ENCODE measurements at places on chromosomes 1 and 21.

DNA sequence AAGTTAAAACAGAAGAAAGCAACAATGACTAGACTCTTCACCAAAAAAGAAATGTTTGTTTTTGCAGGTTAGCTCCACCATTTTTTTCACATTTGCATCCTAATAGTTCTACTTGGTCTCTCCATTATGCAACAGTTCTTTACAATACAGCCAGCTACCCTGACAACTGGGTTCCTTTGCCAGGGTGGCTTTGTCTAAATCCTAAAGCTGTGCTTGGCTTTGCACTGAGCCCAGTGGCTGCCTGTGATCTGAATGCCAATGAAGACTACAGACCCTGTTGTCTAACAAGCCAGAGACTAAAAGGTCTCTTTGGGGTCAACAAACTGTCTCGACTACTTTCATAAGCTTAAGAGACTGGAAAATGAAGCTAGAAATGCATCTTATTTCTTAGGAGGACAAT is 112.0 kb downstream of the AKT3 start:
- no peak for DNase-seq

DNA sequence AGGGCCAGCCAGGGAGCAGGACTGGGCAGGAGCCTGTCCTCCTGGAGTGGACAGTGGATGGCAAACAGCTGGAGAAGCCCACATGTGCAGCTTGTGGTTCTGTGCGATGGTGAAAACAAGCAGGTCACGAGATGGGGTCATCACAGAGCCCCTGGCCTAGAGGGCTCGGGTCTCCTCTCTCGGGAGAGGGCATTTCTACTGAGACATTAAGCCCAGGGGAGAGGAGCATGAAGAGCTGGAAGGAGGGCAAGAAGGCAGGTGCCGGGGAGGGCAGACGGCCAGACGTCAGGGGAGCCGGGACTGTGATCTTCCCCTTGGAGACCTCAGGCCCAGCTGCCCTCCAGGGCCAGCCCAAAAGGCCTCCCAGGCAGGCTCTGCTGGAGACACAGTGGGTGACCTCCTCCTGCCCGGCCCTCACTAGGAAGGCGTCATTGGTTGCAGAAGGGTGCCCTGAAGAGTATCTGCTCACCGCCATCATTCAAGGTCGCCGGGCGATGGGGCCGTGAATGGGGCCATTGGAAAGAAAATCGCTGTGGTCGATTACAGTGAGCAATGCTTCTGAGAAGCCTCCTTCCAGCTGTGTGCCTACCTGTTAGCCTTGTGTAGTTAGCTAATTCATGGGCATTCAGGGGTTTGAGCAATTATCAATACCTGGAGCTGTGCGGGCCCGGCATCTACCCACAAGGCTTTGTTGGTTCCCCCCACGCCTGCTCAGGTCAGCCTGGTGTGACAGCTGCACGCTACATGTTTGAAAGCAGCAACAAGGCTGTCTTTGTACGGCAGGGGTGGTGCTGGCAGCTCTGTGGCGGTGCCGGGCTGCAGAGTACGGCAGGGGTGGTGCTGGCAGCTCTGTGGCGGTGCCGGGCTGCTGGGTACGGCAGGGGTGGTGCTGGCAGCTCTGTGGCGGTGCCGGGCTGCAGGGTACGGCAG is 72.3 kb upstream of the ACTRT2 start:
- no peak for DNase-seq

DNA sequence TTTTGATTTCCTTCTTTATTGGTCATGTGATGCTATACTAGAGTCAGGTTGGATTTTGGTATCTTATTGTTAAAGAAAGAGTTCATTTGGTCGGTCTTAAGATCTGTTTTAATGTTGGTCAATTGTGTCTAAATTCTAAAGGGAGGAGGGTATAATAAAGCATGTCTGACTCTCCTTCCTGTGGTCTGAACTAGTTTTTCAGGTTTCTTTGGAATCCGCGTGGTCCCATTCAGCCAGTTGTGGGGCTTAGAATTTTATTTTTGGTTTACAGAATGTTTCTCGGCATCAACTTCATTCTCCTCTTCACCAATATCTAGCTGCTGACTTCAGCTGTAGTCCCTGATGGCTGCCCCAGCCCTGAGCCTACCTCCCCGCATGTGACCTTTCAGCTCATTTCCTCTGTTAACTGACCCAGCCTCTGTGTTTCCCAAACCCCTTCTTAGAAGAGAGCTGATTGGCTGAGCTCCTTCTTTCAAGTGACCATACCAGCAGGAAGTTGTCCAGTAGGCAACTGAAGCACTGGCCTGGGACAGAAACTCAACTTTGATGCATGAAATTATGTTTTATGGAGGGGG is 8.7 kb upstream of the MYOC start:
- DNase-seq = no peak

DNA sequence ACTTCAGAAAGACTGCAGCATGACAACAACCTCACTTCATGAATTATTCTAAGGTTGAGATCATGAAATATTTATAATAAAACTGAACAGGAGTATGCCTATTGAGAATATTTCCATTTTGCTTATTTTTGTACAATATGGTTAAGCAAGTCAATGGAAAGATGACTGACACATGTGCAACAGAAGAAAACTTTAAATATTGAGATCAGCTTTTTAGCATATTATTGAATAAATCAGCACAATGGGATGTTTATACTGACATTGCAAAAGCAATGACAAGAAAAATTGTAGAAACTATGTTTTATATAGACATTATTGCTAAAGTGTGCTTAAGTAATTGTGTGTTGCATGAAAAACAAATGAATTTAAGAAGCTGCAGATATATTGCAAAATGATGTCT is 4.6 kb downstream of the LCE7A start:
- DNase-seq = no peak

DNA sequence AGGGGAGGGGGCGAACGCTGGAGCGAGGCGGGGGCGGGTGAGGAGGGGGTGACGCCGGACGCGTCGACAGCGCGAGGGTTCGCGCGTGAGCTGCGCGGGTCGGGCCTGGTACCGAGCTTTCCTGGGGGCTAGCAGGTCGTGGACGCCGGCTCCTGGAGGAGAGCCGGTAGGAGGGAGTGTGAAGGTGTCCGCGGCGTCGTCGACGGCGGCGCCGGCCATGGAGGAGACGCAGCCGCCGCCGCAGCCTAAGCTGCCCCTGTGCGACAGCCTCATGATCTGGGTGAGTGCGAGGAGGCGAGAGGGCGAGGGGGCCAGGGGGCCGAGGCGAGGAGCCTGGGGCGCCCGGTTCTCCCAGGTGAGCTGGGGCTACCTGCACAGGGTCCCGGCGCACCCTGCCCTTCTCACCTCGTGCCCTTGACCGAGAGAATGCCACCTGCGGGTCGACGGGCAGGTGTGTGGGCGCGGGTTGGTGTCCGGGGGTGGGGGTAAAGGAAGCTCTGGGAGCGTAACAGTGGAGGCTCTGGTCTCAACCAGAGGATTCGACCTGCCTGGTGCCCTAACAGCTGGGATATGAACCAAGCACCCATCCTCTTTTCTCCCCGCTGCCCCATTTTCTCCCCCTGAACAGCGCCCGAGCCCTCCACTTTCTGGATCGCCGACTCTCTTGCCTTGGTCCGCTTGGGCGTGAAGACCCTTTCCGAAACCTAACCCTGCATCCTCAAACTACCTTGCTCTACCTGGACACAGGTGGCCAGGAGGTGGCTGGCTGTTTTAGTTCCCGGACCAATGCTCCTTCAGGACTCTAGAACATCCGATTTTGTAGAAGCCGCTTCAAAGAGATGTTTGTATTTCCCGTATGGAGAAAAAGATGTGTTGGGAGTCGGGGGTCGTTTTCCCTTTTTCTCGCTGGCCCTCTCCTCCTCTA is at the start of gene HOOK1:
TSS of gene HOOK1 (plus strand) at position 49 of the 925 bp plus-strand sequence. CDS start at position 218, 169 bp downstream.
- no peak for DNase-seq

DNA sequence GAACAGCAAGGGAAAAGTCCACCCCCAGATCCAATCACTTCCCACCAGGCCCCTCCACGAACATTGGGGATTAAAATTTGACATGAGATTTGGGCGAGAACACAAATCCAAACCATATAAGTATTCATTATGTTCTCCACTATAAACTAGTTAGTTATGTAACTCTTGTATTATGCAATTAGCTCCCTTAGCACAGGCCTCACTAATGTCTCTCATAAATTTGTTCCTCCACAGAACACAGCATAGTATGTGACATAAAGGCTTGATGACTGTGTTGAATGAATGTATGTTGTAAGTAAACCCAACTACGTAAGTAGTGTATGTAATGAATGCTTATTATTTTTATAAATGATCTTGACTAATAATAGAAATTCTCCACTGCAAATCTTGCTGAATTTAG is 223.3 kb upstream of the ZRANB2 start:
- DNase-seq = no peak

- no peak for DNase-seq
Observed at GRCh38 chr1:16175610-16176553, 20.0 kb upstream of the EPHA2 start.

GRCh38 chr1:10242811-10243210 is 32.4 kb downstream of the KIF1B start:
- DNase-seq = no peak

DNA sequence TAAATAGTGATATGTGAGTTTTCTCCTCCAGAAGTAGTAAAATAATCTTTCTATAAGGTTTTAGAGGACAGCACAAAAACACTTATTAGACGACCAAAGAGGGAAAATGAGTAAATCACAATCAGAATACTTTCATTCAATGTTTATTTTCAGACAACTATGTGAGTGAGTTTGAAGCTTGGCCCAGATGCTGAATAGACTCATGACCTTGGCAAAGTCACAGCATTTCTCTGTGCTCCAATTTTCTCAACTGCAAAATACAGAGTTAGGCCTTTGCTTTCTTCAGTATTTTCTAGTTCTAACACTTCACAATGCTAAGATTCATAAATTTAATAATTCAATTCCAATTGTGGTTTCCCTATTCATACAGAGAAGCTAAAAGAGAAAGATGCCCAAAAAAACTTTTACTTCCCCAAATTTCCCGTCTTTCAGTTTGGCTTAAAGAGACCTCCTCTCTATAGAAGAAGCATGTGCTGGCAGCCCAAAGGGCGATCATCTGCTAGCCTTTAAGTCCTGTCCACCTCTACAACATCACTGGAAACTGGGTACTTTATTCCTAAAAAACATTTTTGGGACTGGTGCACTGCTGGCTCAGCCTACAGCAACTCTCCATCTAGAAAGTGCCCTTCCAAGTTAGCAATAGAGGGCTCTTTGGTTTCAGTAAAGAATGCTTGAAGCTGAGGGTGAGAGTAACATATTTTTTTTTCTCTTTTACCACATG is 116.8 kb upstream of the GORAB start:
- DNase-seq = no peak

DNA sequence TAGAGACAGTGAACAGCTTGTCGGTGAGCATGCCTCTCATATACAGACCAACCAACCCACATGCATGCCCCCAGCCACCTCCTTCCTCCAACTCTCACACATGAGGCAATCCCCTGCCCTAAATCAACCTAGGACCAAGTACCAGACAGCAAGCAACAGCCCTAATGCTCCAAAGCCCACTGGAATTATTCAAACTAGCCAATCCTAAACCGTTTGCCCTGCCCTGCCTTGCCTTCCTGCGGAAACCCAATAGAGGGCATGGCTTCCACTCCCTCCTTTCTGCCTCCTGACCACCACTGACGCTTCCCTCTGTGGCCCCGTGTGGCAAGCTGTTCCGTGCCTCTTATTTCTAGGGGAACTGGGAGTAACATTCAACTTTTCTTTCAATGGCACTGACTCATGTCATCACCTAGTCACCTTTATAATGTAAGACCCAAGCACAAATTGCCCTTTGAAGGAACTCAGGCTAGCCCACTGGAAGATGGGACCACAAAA is 129.3 kb upstream of the GJB5 start:
- no peak for DNase-seq

- no peak for DNase-seq
Observed at GRCh38 chr21:30257773-30258172, 25.0 kb downstream of the KRTAP24-1 start.

GRCh38 chr1:78792756-78793155 is 143.1 kb downstream of the IFI44 start:
- DNase-seq = no peak

DNA sequence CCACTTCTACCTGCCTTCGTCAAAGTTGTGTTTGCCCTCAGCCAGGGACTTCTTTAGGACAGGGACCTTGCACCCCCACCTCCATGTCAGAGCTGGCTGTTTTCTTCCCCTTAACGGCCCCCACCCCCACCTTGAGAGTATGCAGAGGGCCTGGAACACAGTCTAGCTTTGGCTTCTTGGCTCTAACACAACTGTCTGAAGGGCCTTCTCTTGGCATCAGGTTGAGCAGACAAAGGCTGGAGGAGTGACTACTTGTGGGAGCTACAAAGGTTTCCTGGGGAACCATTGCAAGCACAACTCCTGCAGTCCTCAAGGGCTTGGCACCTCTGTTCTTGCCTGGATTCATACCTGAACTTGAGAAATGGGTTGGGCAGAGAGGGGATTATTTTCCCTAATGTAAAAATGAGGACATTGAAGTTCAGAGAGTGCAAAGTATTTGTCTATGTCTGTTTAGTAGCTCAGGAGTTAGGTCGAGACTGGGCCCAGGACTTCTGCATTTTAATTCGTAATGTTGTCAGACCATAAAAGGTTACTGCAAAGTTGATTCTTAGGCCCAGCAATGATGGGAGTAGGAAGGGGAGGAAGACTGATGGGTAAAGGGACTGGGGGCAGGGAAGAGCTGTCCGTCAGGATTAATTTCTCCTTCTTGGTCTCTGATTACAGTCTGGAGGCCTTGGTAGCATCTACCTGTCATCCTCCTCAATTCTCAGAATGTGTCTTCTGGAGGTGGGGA is 2.6 kb downstream of the CYP4B1 start:
- no peak for DNase-seq

DNA sequence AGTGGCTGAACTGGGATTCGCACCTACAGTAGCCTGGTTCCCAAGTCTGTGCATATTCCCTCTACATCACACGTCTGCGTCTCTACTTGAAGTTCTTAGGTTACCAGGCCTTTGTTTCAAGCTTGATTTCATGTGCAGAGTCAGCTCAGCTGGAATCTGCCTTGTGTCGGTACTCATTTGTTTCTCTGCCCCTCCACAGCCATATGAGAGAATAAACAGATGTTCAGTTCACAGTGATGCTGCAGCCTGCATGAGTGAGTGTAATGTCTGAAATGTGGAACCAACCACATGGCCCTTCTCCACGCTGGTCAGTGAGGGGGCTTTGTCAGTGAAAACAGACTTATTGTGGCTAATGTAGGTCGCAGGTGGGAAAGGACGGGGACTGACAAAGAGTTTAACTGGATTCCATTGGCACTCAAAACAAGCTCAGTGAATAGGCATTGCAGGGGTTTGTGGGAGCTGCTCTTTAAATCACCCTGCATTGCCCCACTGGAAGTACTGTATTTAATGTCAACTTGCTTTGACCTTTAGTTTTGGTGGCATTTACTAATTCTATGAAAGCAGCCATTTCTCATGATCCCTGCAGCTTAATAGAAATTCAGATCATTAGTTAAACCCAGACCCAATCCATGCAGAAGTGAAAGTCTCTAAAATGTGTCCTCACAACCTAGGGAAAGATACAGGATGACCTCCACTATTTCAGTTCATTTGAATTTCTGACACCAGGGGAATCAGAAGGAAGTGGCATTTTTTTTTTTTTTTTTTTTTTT is 136.4 kb upstream of the FAM78B start:
- DNase-seq = no peak

Measured in stimulated activated CD4-positive, alpha-beta T cell treated with anti-CD3 and anti-CD28 coated beads, Interleukin-1b, Interleukin-23, amount 100 ng/mL, for 1 hour (primary cell).